Left renal pelvis (tissue), 4 donors: ENCODE measurements at places on chromosomes 5 and 9. TPM values are rescaled to one million over a fixed set of nuclear protein-coding genes. Genes with fewer than 3 reads are reported as not detected.
A peak's percentile ranks its signal among the peaks of the same experiment; 100 is the strongest.

The PDLIM4 gene
- 19.6 TPM for polyA plus RNA-seq

DNA sequence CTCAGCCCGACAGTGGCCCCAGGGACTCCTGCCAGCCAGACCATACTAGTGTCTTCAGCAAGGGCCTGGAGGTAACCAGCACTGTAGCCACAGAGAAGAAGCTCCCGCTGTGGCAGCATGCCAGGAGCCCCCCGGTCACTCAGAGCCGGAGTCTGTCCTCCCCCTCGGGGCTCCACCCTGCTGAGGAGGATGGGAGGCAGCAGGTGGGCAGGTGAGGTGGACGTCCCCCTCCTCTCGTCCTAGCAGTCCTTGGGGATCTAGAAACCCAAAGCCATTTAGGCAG, 28.0 kb upstream of the LRRC14B start:
- DNase-seq, result no peak

The TMEM174 gene
- 11.0 TPM for polyA plus RNA-seq

The HACD4 gene
- polyA plus RNA-seq, result 5.1 TPM

GRCh38 chr5:105167092-105167491, 1604.5 kb upstream of the NUDT12 start:
- DNase-seq, result no peak

The PPP3R2 gene
- polyA plus RNA-seq, result 0.17 TPM

The ZNF354C gene
- 16.4 TPM for polyA plus RNA-seq

DNA sequence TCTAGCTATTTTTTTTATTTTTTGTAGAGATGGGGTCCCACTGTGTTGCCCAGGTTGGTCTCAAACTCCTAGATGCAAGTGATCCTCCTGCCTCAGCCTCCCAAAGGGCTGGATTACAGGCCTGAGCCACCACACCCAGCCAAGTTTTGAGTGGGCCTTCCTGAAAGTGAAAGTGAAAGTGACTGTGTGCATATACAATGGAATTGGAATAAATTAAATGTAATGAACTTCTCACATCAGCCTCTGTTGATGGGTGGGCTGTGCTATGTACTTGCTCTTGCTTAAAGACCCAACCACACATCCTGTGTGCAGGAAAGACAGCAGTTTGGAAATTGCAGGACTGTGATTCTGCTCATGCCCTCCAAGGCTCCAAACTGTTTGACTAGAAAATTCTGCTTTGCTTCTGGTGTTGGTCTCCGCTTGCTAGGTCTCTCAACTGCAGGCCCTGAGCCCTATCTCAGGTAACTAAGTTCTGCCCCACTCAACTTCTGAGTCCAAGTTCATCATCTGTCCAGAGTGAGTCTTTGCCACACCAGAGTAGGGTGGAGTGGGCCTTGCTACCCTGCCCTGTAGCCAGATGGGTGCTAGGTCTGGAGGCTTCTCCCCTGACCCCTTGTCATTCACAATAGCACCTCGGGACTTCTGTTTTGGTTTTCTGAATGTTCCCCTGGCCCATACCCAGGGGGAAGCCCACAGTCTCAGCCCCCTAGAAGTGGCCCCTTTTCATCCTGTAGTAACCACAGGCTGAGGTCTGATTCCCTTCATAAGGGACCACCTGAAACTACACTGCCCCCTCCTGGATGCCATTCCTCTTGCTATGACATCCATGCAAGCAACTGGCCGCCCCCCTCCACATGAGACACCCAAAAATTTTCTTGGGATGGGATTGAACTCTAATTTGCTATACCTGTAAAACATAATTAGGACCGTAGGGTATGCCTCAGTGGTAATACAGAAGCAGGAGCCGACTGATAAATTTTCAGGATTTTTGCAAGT, 36.5 kb upstream of the RAD23B start:
- no peak for DNase-seq

The CD180 gene
- 1.2 TPM for polyA plus RNA-seq

DNA sequence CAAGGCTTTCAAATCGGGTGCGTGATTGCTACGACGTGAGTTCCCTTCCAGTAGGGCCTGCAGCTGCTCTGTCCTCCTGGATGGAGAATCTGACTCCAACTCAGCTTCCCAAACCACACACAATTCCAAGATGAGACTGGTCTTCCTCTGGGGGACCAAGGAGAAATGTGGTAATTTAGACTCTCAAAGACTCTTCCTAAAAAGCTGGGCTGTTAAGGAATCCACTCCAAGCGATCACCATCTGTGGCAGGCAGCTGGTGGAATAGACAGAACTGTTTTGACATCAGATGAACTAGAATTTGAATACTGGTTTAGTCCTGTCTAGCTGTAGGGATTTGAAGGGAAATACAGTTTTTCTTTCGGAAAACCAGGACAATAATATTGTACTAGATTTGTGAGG, 130.7 kb upstream of the KLF4 start:
- no peak for DNase-seq

DNA sequence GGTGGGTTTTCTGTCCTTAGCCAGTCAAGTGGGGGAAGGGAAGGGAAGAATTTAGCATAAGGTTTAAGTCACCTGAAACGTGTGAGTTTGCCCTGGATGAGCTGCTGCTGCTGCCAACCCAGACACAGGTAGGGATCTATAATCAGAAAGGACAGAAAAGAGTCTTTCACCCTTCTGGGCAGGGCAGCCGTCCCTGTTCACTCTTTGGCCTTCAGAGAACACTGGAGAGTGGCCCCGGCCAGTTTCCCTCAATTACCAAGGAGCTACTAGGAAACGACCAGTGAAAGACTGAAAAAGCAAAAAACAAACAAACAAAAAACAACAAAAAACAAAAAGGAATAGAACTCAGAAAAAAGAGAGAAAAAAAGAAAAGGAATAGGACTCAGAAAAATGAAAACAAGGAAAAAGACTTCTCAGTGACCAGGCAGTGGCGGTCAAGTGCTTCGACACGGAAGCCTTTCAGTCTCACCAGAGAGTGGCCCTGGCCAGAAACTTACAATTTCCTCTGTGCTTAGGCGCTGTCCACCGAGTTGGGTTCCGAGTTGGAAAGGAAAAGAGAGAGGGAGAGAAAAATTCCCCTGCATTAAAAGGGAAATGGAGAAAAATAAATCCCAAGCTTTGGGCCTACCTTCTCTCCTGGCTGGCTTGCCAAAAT, 2.5 kb upstream of the GM2A start:
- DNase-seq, result no peak

The SH3RF2 gene
- polyA plus RNA-seq, result 5.0 TPM

- no peak for DNase-seq
Measured at GRCh38 chr9:426976-427375, 212.3 kb downstream of the DOCK8 start.

GRCh38 chr9:77598524-77598923, 49.6 kb downstream of the GNA14 start:
- peak; percentile 70 for DNase-seq

The UQCRQ gene
- 132 TPM for polyA plus RNA-seq
